ENCODE measurements at places on chromosomes 11 and 22.
A peak's percentile ranks its signal among the peaks of the same experiment; 100 is the strongest.

GRCh38 chr11:96197103-96197502 is 145.9 kb downstream of the MAML2 start:
- DNase-seq, result no peak

GRCh38 chr11:130603335-130603906 is 155.0 kb downstream of the ADAMTS15 start:
- DNase-seq, result no peak

- DNase-seq, result no peak
Observed at GRCh38 chr11:68724293-68724692, 27.0 kb downstream of the TESMIN start.

DNA sequence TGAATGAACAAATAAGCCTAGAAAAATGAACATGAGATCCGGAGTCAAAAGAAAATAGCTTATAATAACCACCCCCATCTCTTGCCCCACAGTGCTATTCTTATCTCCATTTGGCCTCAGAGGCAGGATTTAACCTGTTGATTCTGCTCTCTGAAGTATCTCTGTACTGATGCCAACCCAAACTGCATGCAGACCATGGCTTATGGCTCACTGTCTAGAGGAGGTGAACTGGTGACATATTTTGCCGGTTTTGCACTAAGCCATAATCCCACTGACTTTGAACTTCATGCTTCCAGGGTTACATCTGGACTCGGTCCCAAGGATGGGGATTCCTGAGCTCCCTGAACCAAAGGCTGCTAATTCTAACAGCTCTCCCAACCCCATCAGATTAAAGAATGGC is 397.1 kb downstream of the TENM4 start:
- DNase-seq, result no peak

DNA sequence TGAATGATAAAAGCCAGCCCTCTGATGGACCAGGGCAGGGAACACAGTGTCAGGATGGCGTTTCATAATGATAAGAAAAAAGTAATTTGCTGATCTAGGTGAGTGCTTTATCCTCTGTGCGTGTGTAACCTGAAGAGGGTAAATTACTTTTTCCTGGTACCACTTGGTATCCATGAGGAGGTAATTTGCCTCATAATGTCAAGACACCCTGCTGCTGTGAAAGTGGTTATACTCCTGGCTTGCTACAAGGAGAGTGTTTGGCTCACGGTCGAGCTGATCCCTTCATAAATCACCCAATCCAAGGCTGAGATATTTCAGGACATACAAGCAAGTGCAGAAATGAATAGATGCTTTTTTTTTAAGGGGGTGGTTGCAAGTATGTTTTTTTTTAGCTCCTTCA is 207.2 kb upstream of the PGR start:
- DNase-seq, result no peak

DNA sequence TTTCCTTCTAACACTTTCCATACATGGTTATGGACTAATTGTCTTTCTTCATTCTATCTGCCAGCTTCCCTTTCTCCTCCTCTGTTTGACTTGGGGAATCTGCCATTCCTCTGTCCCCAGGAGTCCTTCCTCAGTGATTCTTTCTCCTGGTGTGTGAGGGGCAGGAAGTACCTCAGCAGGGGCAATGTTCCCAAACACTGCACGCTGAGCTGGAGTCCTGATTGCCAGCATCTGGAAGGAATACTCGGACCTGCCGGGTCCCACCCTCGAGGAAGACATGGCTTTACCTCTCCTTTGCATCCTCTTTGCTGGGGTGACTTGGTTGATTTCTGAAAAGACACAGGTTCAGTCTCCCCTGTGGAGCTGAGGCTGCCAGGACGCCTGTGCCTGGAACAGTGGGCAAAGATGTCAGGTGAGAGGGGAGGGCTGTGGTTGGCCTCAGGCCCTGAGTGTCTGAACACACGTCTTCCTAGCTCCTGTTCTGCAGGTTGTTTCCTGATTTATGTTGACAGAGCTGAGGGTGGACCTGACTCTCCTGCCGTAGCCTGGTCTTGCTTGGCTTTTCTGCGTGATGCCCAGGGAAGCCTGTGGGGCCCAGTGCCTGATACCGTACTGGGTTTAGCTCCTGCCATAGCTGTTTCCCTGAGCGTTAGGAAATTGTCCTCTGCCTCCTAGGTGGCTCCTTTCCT is 4.3 kb downstream of the COX8A start:
- DNase-seq, result no peak

DNA sequence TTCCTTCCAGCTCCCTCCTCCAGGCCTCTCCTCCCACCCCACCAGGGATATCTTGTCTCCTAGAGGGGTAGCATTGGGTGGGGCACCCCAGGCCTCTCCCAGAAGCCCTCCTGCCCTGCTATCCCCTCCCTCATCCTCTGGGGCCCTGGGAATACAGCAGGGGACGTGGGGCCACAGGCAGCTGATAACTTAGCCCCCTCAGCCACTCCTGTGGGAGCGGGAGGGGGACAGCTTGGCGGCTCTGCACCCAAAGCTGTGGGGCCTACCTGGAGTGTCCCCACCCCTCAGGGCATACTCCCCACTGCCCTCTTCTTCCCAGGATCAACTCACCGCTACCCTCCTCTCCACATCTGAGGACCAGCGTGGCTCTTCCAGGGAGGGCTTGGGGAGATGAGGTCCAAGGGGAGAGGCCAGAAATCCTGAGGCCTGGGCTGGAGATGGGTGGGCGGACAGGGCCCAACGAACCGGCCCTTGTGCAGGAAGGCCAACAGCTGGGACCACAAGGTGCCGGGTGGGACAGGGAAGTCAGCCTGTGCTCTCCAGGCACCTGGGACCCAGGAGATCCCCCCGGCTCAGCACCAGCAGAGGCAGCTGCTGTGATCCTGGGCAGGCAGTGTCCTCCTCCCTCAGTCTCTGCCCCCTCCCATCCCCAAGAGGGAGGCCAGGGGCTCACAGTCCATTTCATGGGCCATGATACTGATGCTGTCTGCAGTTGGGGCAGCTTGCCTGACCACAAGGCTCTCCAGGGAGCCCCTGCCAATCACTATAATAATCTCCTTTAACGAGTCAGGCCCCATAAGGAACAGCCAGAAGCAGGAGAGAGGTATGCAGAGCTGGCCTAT is 23.2 kb downstream of the NEAT1 start:
- DNase-seq, result no peak

DNA sequence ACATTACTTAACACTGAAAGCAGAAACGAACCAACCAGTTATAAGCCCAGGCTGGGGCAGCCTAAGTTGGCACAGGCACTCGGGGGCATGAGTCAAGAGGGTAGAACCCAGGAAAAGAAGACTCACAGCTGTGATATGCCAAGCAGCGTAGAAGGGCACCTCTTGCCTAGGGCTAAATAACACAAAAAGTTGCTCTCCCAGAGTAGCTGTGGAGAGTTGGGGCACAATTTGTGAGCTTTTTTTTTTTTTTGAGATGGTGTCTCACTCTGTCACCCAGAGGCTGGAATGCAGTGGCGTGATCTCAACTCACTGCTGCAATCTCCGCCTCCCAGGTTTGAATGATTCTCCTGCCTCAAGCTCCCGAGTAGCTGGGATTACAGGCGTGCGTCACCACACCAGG is 8.8 kb downstream of the CLMP start:
- DNase-seq, result no peak

DNA sequence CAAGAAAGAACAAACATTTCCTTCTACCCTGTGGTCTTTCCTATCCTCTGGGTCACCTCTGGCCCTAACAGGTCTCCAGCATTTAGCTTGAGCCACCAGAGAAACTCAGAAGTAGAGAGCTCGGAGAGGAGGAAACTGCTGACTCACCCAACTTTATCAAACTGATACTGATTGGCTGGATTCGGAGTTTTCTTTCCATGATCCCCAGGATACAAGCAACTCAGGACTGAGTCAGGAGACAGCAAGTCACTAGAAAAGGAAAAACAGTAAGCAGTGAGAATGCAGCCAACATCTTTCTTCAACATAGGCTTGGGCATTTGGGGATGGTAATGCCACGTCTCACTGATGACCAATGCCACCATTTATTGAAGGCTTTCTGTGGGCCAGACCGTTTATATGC is 32.7 kb downstream of the THOC5 start:
- DNase-seq, result peak; percentile 2

GRCh38 chr11:78809931-78810541 is 235.4 kb upstream of the NARS2 start:
- no peak for DNase-seq

DNA sequence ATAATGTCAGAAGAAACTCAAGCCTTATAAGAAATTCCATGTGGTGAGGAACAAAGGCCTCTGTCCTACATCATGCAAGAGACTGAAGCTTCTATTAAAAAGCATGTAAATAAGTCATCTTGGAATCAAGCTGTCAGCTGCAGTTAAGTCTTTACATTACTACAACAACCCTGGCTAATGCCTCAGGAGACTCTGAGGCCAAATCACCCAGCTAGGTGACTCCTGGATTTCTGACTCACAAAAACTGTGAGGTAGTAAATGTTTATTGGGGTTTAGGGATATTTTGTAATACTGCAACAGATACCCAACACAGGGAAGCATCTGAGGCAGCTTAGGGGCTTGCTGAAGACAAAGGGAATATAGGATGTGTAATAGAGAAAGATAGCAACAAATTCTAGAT is 89.6 kb downstream of the C11orf87 start:
- DNase-seq, result no peak

DNA sequence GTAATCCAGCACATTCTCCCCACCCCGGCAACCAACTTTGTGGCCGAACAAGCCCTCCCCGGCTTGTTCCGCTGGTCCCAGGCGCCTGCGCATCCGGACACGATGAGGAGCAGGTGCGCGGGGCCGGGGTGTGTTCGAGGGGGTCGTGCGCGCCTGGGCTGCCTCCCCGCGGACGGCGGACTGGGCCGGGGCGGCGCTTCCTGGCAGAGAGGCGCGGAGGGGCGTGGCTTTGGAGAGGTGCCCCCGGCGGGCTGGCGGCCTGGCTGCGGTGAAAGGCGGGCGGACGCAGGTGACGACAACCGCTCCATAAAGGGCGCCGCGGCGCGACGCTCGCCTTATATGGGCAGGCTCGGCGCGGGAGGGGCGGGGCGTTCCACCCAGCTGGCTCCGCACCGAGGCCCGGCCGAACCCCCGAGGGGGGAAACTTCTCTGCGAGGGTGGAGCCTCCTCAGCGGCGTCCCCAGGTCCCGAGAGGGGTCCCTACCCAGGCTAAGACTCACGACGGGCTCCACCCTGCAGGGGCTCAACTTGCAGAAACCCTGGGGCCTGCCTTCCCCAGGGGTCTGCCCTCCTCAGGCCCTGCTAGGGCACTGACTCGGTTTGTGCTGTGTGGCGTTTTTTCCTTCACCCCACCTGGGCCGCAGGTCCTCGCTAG is 26.4 kb downstream of the TXN2 start:
- DNase-seq, result no peak

GRCh38 chr11:57085611-57086010 is 96.1 kb upstream of the LRRC55 start:
- DNase-seq, result no peak

- DNase-seq, result no peak
Observed at GRCh38 chr22:28620244-28620922, 59.3 kb downstream of the TTC28 start.

GRCh38 chr11:108093128-108093904 is 28.1 kb upstream of the ACAT1 start:
- DNase-seq, result no peak

DNA sequence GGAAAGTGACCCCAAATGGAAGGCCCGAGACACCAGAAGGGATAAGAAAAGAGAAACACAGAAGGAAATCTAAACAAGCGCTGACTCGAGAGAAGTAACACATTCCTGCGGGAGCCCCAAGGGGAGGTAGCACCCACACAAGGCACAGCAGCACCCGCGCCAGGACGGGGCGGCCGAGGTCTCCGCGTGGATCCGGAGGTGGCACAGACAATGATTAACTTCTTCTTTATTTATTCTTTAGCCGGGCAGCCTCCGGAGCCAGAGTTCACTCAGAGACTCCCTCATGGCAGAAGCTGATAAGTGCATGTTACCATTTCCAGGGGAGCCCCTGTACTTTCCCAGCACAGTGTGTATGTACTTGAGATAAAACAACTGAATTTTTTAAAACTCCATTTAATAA is 5.1 kb downstream of the TOLLIP start:
- no peak for DNase-seq

DNA sequence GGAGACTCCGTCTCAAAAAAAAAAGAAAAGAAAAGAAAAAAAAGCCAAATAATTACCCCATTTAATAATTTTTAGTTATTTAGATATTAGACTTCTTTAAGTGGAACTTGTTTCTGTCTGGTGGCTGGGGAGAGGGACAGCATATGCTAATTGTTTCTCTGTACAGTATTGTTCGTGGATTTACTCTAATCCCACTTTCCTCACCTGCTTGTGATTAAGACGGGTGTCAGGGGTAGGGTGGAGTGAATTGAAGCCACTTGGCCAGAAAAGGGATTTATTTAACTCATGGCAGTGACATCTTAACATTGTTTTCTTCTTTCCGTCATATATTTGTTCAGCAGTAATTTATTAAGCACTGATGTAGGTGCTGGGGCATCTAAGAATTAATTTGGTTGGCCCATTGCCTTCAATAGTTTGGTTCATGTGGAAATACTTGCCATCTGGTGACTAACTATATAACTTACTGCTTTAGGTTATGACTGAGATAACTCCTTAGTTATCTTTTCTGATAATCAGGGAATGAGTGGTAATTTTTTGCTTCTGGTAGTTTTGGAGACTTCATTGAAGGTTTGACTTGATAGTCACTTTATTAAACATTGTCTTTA is 4.6 kb downstream of the TNRC6B start:
- DNase-seq, result no peak

- DNase-seq, result no peak
Observed at GRCh38 chr22:41752011-41752970, 48.2 kb upstream of the CCDC134 start.

DNA sequence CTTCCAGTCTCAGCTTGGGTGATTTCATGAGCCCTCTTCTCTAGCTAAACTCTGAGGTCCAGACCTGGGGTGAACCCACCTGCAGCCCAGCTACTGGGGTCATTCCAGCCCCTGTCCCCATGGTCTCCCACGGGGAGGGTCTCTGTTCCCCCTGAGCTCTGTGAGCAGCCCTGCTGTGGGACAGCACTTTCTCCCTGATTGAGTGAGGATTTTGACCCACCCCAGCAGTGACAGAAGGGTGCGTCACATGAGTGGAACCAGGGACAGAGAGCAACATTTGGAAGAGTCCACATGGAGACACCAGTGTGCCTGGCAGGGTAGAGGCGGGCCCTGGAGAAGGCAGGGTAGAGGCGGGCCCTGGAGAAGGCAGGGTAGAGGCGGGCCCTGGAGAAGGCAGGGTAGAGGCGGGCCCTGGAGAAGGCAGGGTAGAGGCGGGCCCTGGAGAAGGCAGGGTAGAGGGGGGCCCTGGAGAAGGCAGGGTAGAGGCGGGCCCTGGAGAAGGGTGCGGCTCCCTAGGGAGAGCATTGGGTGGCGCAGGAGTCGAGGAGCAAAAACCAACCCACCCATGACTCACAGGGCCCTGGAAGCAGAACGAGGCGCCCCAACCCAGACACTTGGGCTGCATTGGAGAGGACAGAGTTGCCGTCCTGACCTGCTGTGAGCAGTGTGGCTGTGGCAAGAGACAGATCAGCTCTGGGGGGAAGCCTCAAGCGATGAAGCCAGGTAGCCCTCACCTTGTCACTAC is 227.7 kb upstream of the B3GAT1 start:
- no peak for DNase-seq

GRCh38 chr22:44437216-44438055 is 60.6 kb downstream of the RTL6 start:
- DNase-seq, result no peak

- no peak for DNase-seq
Observed at GRCh38 chr11:82034527-82034926, 699.1 kb downstream of the FAM181B start.

Data from smooth muscle cell of the brain vasculature (primary cell).